Activated T-cell treated with anti-CD3 and anti-CD28 coated beads, Interleukin-2, amount 50 U/mL, for 4 hours (primary cell): ENCODE measurements at places on chromosomes 11 and 22. TPM values are rescaled to one million over a fixed set of nuclear protein-coding genes. Genes with fewer than 3 reads are reported as not detected.

DNA sequence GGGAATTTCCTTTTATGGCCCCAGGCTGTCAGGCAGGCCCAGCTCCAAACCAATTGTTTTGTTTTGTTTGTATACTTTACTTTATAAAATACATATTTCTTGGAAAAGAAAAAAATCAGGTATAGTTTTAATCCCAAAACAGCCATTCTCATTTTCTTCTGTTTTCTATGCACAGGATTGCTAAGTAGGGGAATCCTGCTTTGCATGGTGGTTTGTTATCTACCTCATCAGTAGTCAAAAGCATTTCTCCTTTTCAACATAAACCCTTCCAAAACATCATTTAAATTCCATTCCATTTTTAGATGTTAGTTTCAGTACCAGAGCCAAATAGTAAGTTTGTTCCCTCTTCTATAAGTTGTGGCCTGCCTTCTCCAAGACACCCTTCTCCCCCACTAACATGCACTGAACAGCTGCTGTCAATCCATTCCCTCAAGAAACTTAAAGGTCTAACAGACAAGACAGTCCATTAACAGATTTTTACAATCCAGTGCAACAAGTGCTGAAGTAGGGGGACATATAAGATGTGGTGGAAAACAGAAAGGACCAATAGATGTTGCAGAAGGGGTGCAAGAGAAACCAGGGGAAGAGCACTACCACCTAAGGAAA, 3.7 kb downstream of the ILK start:
- DNase-seq = no peak

DNA sequence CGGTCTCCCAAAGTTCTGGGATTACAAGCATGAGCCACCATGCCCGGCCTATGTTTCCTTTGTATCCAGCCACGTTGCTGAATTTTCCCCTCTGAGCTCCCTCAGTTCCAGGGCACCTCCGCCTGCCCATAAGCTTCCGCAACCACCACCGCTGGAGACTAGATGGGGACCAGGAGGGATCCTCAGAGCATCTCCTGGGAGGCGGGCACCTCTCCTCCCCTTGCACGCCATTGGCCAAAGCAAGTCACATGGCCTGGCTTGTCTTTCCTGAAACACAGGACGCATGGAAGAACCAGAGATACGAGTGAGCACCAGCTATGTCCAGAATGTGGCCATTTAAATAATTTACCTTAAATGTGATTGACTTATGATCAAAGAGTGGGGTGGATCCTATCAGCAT, 388.3 kb downstream of the BRD1 start:
- DNase-seq = no peak

- no peak for DNase-seq
Measured at GRCh38 chr11:121755906-121756305, 303.1 kb upstream of the SORL1-AS1 start.

DNA sequence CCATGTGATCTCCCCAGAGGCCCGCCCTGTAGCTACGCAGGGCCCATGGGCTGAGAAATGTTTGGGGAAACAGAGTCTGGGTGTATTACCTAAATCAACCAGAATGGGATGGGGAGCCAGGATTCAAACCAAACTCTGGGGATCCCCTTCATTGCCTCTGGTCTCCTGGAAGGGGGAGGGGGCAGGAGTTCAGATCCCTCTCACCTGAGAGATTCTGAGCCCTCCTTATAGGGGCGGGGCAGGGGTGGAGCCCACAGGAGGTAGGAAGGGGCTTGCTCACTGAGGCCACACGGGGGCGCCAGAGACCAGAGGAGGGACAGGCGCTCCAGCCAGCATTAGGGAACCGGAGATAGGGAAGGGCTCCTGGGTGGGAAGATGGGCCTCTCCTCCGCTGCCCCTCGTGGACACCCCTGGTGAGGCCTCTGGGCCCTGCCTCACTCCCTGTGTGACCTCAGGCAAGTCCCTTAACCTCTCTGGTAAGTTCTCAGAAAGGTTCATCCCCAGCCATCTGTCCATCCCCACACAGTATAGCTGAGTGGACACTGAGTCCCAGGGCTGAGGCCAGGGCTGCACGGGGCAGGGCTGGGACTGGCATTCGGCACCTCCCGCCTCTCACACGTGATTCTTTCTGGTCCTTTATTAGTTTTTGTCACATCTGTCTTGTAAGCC, 2.7 kb upstream of the CDC42BPG start:
- DNase-seq = peak; percentile 95

DNA sequence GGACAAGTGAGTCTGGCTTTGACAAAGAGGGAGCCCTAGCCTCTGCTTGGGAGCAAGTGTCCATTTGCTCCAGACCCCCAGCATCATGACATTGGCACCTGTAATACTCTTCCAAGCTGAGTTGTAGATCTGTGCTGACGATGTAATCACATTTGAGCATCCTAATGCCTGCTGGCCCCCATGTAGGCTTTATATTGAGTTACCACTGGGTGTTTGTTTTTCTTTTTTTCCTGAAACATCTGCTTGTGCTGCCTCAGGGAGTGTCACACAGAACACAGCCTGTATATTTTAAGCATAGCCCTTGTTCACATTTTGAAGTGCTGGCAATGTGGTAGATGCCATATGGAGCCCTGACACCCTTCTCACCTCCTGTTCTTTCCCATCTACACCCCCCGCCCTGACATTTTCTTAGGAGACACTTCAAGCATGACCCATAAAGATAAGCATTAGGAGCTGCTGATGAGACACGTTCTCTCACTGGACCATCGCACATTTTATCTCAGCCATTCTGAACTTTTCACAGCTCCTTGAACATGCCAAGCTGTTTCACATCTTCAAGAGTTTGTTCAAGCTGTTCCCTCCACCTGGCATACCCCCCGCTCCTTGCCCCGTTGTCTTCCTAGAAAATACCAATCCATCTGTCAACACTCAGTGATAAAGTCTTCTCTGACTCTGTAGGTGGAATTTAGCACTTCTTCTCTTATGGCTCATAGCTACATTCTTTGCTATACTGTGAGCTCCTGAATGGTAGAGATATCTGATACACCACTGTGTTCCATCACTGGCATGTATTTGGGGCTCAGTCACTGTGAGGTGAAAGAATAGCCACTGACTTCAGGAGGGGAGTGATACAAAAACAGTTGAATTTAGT, 128.7 kb downstream of the TRIM44 start:
- DNase-seq = no peak

DNA sequence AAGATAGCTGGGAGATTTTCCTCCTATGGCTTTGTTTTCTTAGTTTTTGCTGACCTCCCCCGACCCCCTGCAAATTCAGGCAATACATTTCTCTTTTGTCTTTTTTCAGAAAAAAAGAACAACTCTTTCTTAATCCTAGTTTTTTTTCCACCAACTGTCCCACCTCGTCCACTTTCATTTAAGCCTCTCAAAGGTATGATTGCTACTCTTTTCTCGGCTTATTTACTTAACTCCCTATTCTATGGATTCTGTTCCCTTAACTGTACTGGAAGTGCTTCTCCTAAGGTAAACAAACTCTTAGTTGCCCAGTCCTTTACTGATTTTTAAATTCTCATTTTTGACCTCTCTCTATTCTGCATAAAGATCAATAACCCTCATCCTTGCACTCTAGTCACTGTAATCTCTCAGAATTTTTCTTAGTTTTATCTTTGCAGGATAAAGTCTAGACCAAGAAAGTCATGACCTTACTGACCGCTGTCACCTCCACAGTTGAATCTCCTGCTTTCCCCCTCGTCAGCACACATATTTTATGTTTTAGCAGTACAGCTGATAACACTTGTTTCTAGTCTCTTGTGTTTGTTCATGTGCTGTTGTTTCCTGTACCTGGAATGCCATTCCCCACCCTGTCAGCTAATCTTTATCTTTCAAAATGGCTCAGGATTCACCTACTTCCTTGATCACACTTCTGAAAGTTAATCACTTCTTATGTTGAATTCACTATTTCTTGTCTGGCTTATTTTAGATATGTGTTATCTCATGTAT, 14.9 kb downstream of the TBCEL start:
- DNase-seq = no peak

DNA sequence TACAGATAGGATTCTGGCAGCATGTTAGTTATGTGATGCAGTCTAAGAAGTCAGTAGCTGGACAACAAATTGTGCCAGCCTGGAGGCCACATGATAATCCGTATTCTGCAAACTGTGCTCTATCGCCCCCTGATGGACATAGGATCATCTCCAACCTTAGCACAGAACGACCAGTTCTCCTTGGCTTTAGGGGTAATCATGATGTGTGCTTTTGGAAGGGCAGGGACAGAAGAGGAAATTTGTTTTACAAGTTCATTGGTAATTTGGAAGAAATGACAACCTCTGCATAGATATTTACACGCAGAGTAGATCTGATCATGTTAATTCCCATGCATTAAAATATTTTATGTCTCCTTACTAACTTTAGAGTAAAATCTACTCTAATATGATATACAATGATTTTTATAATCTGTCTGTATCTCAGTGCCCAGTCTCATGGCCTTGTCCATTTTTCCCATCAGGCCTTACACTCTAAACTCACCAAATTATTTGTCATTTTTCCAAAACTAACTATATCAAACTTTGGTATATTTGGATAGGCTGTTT, 12.1 kb downstream of the OR10D3 start:
- no peak for DNase-seq

- DNase-seq = no peak
Measured at GRCh38 chr11:65791719-65792213, 4.9 kb downstream of the OVOL1 start.

- DNase-seq = no peak
Measured at GRCh38 chr11:100827934-100828661, 141.0 kb downstream of the ARHGAP42 start.

DNA sequence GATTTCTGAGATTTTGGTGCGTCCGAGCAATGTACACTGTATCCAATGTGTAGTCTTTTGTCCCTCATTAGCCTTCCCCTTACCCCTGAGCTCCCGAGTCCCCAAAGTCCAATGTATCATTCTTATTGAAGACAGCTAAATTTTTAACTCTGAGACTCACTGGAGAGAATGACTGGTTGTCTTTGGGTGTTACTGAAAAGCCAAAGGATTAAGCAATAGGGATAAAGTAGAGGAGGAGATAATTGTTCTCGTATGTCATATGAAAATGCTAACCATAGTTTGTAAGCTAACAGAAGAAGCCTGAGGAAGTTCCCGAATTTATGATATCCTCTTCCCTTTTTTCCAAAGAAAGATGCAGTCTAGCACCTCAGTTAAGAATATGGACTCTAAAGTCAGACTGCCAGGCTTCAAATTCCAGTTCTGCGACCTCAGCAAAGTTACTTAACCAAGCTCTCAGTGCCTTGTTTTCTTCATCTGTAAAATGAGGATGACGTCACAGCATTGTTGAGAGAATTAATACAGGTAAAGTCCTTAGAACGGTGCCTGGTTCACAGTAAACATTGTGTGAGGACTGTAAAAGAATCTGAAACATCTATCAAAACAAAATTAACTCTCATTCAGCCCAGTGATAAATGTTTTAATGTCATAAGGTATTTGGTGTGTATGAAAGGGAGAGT, 1.6 kb upstream of the MSANTD2 start:
- no peak for DNase-seq

- no peak for DNase-seq
Measured at GRCh38 chr11:47977623-47978022, 2.7 kb upstream of the PTPRJ start.

DNA sequence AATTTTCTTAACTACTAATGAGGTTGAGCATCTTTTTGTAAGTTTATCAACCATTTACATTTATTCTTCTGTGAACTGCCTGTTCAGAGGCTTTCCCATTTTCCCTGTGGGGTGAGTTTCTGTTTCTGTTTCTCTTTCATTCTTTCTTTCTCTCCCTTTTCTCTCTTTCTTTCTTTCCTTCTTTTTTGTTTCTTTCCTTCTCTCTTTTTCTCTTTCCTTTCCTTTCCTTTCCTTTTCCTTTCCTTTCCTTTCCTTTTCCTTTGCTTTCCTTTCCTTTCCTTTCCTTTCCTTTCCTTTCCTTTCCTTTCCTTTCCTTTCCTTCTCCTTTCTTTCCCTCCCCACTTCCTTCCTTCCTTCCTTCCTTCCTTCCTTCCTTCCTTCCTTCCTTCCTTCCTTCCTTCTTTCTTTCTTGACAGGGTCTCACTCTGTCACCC, 8.0 kb upstream of the ZBED5 start:
- no peak for DNase-seq

DNA sequence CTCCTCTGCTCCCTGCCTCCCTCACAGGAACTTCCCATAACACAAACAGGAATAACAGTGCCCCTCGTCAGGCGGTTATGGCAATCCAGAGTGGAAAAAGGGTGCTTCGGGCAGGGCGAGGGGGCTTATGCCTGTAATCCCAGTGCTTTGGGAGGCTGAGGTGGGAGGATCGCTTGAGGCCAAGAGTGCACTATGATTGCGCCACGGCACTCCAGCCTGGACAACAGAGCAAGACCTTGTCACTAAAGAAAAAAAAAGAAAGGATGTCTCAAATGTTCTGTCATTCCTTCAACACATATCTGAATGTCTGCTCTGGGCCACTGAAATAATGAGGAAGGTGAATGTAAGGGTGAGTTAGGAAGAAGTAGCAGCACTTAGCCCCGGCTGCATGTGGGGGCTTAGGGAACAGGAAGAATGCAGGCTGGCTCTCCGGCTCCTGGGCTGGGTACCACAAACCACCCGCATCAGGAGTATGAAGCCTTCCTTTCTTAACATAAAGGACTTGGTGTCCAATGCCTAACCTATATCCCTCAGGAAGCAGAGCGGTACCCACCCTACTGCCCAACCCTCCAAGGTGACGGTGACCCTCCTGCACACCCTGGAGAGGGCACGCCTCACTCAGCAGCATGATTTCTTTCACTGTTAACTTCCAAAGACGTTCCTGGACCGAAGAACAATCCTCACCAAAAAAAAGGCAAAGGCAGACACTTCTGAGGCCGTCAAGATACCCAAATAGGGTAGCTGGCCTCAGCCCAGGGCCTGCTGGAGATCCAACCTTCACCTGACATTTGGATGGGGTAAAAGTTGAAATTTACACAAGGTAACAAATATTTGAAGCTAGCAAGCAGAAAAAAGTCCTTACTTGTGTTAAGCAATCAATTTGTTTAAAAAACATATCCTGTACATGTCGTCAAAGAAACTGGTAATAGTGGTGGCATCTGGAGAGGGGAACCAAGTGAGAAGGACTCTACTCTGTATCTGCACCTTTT, 3.8 kb downstream of the CPT1A start:
- DNase-seq = no peak

Gene RAB39A
- total RNA-seq = 0.26 TPM

Gene PRDM10
- total RNA-seq = 12.2 TPM

Gene VPREB1
- total RNA-seq = not detected

Gene GRAP2
- total RNA-seq = 40.4 TPM

Gene C11orf97
- total RNA-seq = not detected

Gene PICALM
- total RNA-seq = 96.2 TPM

Gene MS4A8
- not detected for total RNA-seq
